ENCODE measurements at places on chromosomes 1 and 21.

- no peak for DNase-seq
- peaks cover 12% of the 10 kb centered on the region for H3K4me1 ChIP-seq
- H3K4me3 ChIP-seq, result no peak overlapping the region
These were observed 2.5 kb upstream of the STUM start for GRCh38 chr1:226545836-226546596.

- peaks cover 11% of the 10 kb centered on the region for H3K27me3 ChIP-seq
- H3K27ac ChIP-seq, result no peak overlapping the region
- H3K36me3 ChIP-seq, result no peaks in the 10 kb centered on the region
- H3K4me1 ChIP-seq, result peaks cover 6% of the 10 kb centered on the region
These were observed 7.5 kb downstream of the CLCNKA start for GRCh38 chr1:16029288-16029687.

GRCh38 chr1:30908316-30908695, 252 bp downstream of the SDC3 start:
- no peak for DNase-seq
- H3K36me3 ChIP-seq, result no peaks in the 10 kb centered on the region
- H3K4me1 ChIP-seq, result peaks cover 58% of the 10 kb centered on the region
- no peak overlapping the region for H3K27ac ChIP-seq

- DNase-seq, result peak; percentile 18
- H3K36me3 ChIP-seq, result peaks cover 7% of the 10 kb centered on the region
- H3K4me3 ChIP-seq, result no peak overlapping the region
- no peaks in the 10 kb centered on the region for H3K27me3 ChIP-seq
- no peak overlapping the region for H3K27ac ChIP-seq
These were observed 280.7 kb downstream of the LMX1A start for GRCh38 chr1:165075725-165076370.

- no peaks in the 10 kb centered on the region for H3K4me1 ChIP-seq
- H3K27ac ChIP-seq, result no peak overlapping the region
- no peaks in the 10 kb centered on the region for H3K36me3 ChIP-seq
- DNase-seq, result no peak
- no peak overlapping the region for H3K4me3 ChIP-seq
These were observed 15.8 kb downstream of the MYOM3 start for GRCh38 chr1:24096009-24096738.

DNA sequence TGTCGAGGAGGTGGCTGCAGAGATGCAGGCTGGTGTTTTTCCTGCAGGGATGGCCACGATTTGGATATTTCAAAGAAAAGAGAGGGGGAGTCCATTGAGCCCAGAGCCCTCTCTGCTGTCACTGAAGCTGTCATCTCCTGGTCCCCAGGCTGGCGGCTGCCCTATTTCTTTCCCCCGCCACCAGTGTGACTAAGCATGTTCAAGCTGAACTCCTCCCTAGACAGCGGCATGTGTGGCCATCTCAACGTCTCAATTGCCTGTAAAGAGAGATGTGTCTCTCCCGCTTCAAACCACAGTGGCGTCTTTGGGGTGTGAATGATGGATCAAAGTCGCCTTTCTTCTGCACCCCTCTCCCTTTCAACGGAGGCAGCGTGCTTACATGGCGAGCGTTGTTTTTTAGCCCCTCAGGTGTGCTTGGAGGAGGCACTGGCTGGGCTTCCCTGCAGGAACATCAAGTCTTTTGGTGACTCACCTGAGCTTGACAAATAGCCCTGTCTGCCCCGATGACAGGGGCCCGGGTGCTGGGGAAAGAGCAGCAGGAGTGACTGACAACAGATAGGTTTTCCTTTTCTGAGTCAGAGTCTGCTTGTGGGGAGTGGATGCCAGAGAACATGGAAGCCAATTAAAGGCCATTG, 346.4 kb upstream of the AJAP1 start:
- H3K27ac ChIP-seq, result no peak overlapping the region
- H3K4me1 ChIP-seq, result no peaks in the 10 kb centered on the region
- H3K27me3 ChIP-seq, result no peaks in the 10 kb centered on the region
- H3K36me3 ChIP-seq, result peaks cover under 1% of the 10 kb centered on the region

DNA sequence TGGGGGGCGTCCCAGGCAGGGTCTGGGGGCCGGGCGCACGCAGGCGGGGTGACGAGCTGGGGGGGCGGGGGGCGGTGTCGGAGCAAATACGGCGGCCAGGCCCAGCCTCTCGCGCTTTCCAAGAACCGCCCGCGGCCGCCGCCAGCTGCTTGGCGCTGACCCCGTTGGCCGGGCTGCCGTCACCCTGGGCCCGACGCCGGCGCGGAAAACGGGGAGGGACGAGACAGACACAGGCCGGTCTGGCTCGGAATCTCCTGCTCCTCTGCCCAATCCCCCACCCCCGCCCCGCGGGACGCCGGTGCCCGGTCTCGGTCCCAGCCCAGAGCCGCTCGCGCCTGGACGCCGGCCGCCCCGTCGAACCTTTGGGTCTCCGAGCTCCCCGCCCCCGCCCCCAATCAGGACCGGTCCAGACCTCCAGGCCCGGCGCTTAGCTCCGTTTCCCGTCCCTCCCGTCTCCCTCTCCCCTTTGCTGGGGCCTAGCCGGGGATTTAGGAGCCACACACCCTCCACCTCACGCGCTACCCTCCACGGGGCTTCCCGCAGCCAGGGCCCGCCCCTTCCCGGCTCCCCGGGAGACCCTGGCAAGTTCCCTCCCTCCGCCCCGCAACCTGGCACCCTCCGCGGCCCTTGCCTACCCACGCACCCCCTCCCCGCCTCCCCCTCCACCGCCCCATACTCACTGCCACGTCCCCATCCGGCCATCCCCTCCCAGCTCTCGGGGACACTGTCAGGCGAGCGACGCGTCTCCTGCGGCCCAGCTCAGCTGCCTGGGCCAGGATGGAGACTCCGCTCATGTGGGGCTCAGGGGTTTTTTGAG, 800 bp upstream of the MMP23B start:
- no peaks in the 10 kb centered on the region for H3K36me3 ChIP-seq
- H3K4me1 ChIP-seq, result no peaks in the 10 kb centered on the region
- peaks cover 11% of the 10 kb centered on the region for H3K27me3 ChIP-seq
- H3K4me3 ChIP-seq, result no peak overlapping the region
- H3K27ac ChIP-seq, result no peak overlapping the region

DNA sequence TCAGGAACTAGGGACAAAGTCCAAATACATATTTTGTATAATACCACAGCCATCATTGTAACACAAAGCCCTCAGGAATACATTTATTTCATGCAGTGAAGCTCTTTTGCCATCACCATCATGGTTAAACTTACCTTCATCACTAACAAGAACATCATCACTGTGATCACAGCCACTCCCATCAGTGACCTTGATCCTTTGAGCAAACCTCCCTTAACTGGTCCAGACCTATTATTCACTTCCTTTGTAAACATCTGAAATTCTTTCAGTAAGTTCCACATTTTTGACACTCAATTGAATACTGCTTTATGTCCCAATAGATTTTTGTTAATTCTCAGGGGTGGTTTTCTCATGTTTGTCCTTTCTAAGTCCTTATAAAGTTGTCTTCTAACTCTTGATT, 16.2 kb upstream of the KPRP start:
- no peaks in the 10 kb centered on the region for H3K27me3 ChIP-seq
- H3K36me3 ChIP-seq, result no peaks in the 10 kb centered on the region
- H3K27ac ChIP-seq, result no peak overlapping the region
- DNase-seq, result no peak
- H3K4me1 ChIP-seq, result no peaks in the 10 kb centered on the region
- H3K4me3 ChIP-seq, result no peak overlapping the region

GRCh38 chr1:29849991-29850757, 613.9 kb downstream of the PTPRU start:
- no peak for DNase-seq
- peaks cover 27% of the 10 kb centered on the region for H3K27me3 ChIP-seq
- no peak overlapping the region for H3K4me3 ChIP-seq
- H3K4me1 ChIP-seq, result peaks cover 6% of the 10 kb centered on the region
- no peak overlapping the region for H3K27ac ChIP-seq
